Esophagus squamous epithelium (tissue), 5 donors: ENCODE measurements at places on chromosomes 3 and 15.

DNA sequence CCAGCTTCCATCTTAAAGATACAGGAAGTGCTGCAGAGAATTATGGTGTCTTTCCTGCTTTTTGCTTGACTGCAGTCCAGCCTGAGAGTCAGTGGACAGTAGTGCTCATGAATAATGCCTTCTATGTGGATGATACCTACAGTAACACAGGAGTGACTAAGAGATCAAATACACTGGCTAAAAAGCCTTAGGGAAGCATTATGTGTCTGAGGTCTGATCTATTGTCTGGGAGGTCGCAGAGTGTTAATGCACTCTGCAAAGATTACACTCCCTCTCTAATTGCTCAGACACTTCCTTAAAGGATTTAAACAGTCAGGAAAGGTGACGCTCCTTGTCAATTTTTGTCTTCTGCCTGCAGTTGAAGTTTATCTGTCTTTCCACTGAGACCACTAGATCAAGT is 183.6 kb downstream of the MCTP2 start:
- DNase-seq, result no peak

- DNase-seq, result no peak
Observed at GRCh38 chr15:73647259-73648013, 14.2 kb upstream of the NPTN start.

GRCh38 chr3:113746548-113747282 is at the start of gene ATP6V1A:
TSS of gene ATP6V1A (plus strand) at chr3:113747035. CDS start at chr3:113778754, 31,719 bp downstream.
- DNase-seq, result peak; percentile 47

GRCh38 chr15:59553879-59554735 is 57.5 kb upstream of the GCNT3 start:
- no peak for DNase-seq

- DNase-seq, result no peak
Observed at GRCh38 chr3:172659246-172660002, 51.4 kb downstream of the NCEH1 start.

- DNase-seq, result no peak
Observed at GRCh38 chr3:66751842-66752241, 246.3 kb upstream of the KBTBD8 start.

DNA sequence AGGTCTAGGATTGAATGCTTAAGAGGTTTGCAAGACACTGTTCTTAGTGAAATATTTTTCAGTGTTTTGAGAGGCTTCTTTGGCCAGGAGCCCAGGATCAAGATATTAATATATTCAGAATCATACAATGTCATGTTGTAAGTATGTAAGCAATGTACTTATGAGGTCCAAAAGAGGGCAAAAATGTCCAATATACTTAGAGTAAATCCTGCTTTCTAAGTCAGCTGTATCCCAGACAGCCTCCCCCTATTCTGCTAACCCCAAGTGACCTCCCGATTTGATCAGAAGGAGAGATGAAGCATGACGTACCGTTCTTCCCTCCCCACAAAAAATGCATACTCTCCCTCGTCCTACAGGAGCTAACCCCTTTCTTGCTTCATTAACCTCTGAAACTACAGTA is 70.9 kb downstream of the CHAC1 start:
- DNase-seq, result no peak

- DNase-seq, result no peak
Observed at GRCh38 chr15:99454941-99455788, 110.6 kb upstream of the MEF2A start.

- DNase-seq, result no peak
Observed at GRCh38 chr3:169169340-169169963, 494.1 kb downstream of the MECOM start.

DNA sequence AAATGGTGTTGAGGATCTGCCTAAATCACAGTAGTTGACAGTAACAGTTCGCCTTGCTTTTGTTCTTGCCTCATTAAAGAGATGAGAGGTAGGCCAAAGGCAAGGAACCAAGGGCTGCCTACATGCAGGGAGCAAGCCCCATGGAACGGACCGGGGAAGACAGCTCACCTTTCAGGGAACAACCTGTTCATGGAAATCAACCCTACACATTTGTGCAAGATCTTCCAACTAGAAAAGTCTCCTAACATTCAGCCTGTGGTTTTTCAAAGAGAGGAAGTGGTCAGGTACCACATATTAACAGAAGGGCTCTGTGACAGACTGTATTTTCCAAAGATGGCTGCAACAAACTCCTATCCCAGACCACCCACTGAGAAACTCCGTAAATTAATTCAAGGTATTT is 1031.8 kb upstream of the NR2F2 start:
- no peak for DNase-seq

GRCh38 chr15:72229947-72230196 is 1.1 kb downstream of the PKM start:
- DNase-seq, result no peak

GRCh38 chr3:144521131-144521530 is 549.5 kb downstream of the DIPK2A start:
- no peak for DNase-seq

DNA sequence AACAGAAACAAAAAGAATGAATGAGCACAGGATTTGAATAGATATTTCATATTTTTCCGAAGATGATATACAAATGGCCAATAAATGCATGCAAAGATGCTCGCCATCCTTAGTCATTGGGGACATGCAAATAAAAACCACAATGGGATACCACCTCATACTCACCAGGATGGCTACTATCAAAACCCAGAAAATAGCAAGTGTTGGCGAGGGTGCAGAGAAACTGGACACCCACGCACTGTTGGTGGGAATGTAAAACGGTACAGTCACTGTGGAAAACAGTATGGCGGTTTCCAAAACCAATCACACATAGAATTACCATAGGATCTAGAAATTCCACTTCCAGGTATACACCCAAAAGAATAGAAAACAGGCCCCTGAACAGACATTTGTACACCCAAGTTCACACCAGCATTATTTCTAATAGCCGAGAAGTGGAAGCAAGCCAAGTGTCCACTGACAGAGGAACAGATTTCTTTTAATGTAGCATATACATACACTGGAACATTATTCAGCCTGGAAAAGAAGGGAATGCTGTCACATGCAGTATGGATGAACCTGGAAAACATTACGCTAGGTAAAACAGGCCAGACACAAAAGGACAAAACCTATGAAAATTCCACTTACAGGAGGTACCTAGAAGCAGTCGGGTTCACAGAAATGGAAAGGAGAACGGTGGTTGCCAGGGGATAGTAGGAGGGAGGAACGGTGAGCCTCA is 3.6 kb downstream of the RNF168 start:
- no peak for DNase-seq

- no peak for DNase-seq
Observed at GRCh38 chr3:4582624-4583023, 89.5 kb downstream of the ITPR1 start.

GRCh38 chr15:26091184-26091583 is 228.1 kb upstream of the ATP10A start:
- no peak for DNase-seq

- no peak for DNase-seq
Observed at GRCh38 chr3:197268294-197268693, 30.1 kb downstream of the DLG1 start.

- DNase-seq, result no peak
Observed at GRCh38 chr15:34716111-34716510, 38.7 kb downstream of the GJD2 start.

- DNase-seq, result no peak
Observed at GRCh38 chr3:135071483-135071882, 276.4 kb downstream of the EPHB1 start.

DNA sequence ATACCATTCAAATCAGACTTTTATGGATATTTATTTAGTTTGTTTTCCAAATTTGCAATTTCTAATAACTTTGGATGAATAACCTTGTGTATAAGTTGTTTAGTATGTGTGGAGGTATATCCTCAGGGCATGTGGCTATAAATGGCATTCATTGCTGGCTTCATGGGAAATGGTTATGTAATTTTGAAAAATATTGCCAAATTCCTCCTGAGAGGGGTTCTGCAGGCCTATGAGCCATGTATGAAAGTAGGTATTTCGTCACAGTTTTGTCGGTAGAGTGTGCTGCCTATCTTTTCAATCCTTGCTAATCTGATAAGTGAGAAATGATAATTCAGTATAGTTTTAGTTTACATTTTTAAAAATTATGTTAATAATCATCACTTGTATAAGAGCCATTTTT is 256.4 kb upstream of the ZNF385D start:
- no peak for DNase-seq

DNA sequence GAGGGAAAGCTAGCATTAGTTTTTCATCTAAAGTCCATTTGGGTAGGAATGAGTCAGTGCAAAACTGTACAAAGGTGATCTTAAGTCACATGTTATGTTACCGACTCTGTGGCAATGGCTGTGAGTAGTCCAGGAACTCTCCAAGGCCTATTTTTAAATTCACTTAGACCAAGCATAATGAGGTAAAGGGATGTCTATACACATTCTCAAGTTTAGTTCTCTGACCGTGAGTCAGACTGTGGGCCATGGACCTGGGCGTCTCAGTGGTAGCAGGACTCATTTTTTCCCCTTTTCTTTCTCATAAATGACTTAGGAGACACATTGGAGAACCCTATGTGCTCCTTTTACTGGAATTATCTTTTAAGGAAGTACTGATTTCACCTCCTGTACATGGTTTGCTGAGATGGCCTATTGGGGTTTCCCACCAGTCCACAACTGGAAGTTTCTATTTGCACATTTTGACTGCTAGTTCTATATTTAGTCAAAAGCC is 488.7 kb upstream of the TPRG1 start:
- no peak for DNase-seq

DNA sequence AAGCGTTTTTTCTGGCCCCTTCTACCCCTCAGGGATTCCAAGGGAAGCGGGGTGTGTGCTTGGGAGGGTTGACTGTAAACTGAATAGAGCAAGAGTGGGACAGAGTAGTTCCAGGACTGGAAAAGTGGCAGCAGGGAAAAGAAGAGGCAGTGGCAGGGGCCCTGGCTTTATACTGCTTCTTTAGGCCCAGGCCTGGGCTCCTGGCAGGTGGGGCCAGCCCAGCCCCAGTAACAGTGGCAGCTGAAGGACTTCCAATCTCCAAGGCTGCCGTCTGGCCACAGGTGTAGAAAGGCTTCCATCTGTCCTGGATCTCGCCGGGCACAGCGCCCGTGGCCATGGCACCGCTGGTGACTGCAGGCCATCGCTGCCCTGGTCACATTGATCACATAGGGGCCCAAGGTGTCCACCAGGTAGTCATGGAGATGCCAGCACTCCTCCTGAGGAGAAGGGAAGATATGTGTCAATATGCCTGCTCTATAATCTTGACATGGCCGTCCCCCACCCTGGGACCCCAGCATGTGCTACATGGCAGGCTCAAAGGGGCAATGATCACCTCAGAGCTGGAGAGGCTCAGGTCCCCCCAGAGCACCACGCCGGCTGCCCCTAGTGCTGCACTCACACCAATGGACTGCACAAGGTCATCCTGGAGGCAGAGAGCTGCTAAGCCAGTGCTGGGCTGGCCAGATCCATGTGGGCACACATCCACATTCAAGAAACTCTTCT is 1.0 kb upstream of the IFRD2 start:
- no peak for DNase-seq

DNA sequence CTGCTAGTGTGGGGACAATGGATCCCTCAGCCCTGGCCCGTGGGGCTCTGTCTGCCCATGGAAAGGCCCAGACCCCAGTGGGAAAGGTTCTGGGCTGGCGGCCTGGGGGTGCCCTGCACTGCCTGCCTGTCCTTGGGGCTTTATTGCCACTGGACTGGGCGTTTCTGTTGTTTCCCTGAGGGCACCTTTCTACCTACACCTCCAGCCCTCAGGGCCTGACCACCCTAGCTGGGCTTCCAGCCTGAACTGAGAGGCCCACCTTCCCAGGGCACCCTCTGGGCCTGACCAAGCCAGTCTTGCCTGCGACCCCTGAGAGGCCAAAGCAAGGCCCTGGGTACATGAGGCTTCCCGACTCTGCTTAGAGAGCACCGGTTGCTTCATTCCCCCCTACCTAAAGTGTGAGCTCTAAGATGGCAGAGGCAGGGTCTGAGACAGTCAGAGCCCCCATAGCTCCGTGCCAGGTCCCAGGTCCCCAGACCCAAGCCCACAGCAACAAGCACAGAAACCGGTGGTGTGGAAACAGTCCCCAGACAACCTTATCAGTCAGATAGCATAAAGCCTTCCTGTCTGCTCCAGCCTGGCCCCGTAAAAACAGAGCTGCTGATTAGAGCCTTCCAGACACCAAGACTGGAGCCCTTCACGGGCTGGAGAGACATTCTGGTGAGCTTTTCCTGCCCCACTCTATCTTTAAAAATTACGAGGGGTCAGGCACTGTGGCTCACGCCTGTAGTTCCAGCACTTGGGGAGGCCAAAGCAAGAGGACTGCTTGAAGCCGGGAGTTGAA is 102.8 kb downstream of the CHSY1 start:
- DNase-seq, result no peak

DNA sequence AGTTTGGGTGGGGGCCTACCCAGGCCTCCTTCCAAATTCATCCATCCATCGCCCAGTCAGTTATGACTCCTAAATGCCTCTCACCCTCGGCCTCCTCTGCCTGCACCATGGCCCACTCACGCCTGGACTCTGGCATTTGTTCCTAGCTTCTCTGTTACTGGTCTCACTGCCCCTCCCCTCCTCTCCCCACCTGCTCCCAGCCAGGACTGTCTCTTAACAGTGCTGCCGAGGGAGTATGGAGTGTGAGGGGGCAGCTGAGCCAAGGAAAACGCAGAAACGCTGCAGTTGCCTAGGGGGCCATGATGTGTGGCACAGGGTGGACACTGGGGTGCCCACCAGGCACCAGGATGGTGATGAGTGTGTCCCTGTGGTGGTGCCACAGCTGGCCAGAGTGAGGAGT is 3.1 kb downstream of the RCCD1 start:
- DNase-seq, result no peak

- no peak for DNase-seq
Observed at GRCh38 chr3:143429628-143430514, 310.3 kb downstream of the CHST2 start.

- DNase-seq, result no peak
Observed at GRCh38 chr15:60162251-60162967, 158.3 kb downstream of the FOXB1 start.

DNA sequence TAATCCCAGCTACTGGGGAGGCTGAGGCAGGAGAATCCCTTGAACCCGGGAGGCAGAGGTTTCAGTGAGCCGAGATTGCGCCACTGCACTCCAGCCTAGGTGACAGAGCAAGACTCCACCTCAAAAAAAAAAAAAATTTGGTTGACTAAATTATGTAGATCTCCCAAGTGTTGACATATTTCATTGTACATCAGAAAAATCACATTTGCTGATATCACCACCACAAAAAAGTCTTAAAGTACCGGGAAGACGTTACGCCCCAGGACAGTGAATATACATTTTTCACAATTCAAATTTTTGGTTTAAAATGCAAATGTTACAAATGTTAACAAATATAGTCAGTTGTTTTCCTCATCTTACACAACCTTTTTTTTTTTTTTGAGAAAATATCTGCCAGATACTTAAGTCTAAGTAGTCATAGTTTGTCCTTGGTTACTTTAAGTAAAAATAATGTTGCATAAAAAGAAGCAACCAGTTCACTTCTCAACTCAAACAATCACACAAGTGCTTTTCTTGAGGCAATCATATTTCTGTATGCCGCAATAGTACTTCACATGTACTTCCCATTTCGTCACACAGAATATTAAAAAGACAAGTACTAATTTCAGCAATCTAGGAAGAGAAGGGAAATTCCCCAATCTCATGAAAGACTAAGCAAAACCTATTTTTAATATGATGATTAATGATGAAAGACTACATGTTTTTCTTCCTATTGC is 41.0 kb upstream of the TCF12 start:
- no peak for DNase-seq
